ENCODE measurements at places on chromosomes 5 and 9.

- DNase-seq = no peak
These were observed 37.7 kb upstream of the PAPPA start for GRCh38 chr9:116115761-116116353.

DNA sequence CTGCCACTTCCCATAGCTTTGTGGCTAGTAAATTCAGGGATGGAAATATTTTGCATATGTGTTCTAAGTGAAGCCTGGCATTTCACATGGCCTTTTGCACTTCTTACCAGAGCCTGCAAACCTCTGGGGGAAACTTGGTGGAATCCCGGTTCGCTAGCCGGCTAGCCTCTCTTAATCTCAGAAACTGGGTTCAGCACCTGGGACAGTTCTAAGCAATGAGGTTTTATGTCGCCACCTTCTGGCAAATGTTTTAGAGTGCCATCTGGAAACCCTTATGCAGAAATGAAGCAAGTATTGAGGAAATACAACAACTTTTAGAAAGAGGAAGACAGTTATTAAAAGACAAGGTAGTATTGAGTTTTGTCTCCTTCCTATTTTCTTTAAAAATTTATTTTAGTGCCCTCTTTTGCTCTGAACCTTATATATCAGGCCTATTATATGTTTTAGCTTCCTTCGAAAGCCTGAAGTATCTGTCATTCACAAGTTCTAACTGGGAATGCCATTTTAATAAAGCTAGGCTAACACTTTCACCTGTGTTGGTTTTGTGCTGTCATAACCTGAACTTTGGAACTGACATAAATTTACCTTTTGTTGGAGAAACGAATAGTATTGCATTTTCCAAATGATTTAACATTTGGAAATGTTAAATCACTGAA is 963 bp upstream of the HTR1A start:
- DNase-seq = no peak

DNA sequence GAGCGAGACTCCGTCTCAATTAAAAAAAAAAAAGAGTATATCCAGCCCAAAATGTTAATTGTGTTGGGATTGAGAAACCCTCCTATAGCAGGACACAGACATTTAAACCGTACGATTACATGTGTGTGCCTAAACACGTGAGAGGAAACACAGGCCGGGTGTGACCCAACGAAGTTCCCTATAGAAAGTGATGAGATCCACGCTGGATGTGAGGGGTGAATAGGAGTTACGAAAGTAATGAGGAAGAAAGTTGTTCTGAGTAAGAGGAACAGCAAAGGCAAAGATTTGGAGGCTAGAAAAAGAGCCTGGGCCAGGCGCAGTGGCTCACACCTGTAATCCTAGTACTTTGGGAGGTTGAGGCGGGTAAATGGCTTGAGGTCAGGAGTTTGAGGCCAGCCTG is 13.6 kb downstream of the NAIF1 start:
- no peak for DNase-seq

- no peak for DNase-seq
These were observed 103.5 kb upstream of the APC start for GRCh38 chr5:112634166-112634565.

DNA sequence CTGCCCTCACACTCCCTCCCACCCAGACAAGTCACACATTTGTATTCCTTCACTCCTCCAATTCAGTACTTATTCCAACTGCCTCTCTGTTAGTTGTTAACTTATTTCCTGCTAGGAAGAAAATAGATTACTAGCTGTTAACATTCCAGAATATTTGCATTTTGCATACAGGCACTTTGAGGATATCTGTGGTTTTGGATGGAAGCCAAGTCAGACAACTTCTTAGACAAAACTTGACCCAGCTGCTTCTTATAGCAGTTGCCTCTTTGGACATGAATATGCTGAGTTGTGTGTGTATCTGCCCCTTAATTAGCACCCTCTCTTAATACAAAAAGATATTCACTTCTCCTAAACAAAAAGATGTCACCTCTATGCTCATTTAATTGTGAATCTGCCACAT is 1280.6 kb upstream of the ACO1 start:
- no peak for DNase-seq

DNA sequence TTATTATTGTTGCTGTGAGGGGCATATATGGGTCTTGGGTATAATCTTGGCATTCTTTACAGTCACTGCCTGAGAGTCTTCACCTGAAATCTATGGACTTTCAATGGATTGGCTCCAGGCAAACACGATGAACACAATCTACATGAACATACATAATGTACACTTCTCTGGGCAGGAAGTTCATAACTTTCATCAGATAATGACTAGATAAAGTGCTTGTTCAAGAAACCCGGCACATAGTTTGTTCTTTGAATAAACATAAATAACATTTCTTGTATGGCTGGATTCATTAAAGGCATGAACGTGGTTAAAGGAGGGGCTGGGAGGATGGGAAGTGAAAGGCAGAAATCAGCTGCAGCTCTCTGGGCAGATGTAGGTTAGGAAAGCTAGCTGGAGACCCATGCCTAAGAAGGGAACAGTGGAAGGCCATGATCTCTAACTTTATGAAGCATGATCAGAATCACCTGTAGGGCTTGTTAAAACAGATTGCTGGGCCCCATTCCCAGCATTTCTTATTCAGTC is 306.9 kb upstream of the EFNA5 start:
- no peak for DNase-seq

DNA sequence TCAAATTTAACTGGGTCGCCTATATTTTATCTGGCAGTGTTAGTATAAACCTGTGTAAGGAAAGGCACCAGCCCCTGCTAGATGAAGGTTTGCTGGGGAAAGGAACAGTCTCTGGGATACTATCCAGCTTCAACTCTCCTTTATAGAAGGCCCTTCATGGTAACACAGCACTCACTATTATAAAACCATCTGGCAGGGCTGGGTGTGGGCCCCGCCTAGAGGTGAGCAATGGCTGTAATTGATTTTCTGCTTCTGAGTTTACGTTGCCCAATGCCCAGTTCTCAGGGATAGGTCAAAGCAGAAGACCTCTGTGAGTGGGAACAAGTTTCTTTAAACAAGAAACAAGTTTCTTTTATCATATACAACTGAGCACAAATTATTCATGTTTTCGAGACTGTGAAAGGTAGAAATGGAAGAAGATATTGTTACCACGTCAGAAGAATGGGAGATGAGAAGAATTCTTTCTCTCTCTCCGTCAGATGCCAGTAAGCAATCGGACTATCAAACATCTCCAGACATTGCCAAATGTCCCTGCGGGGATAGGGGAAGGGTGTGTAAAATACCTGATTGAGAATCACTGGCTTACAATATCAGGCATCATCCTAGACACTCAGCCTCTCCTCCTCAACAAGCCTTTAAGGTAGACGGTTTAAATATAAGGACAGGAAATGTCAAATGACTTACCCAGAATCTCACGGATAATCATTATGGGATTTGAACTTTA is 205.9 kb downstream of the PDZD2 start:
- no peak for DNase-seq

- no peak for DNase-seq
These were observed 124.2 kb downstream of the CDH6 start for GRCh38 chr5:31317665-31318064.

- no peak for DNase-seq
These were observed 9.5 kb downstream of the ARSK start for GRCh38 chr5:95564450-95564849.

DNA sequence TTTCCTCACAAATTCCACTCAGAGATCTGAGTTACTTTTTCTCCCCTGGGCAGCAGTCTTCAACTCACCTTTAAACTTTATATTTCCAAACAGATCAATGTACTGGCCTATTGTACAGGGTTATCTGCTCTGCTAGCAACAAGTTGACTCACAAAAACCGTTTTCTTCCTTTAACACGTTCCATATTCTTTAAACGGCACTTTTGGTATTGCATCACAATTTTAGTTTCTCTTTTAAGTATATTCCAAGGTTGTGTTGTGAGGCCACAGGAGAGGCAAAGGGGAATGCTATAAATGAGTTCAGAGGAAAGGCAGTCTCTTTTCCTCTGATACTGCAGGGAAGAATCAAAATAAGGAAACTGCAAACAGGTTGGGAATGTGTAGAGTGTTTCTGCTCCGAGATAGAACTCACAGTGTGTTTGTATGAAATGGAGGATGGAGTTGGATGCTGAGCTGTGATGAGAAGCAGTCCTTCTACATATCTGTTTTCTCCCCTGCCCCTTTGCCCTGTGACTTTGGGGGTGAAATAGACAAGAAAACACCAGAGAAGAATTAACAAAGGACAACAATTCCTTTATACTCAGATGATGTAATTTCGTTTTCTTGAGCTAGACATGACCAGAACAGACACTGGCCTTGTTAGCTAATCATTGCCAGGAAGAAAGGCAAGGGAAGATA is 9.9 kb upstream of the ALDOB start:
- no peak for DNase-seq

- no peak for DNase-seq
These were observed 244.7 kb downstream of the PIK3R1 start for GRCh38 chr5:68460147-68460798.
